ENCODE measurements at places on chromosomes 12 and 14. TPM values are rescaled to one million over a fixed set of nuclear protein-coding genes. Genes with fewer than 3 reads are reported as not detected.

DNA sequence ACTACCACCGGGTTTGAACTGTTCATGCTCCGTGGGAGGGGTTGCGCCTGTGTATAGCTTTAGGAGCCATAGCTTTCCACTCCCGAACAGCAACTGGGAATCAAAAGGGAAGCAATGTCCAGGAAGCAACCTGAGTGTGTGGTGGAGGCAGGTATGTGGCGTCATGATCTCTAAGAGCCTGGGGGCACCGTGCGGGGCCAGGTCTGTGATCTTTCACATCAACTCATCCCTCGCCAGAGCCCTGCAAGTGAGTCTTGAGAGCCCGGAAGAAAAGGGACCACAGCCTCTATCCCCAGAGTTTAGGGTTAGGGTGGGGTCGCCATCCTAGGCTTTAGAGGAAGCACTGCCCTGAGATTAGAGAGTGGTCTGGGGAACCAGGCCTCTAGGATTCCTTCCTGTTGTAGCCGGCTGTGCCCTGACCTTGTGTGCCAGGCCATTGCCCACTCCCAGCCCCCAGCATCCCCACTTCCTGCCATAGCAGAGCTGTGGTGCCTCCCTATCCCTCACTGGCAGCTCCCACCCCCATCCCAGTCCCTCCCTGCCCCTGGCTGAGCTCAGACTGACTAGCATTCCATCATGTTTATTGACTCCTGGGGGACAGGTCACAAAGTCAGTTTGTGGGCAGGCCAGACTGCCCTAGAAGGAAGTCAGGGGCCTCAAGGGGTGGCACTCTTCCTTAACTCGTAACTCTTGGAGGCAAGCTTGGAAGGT, 745 bp upstream of the ADCY4 start:
- no peak for DNase-seq

- no peak for DNase-seq
Measured at GRCh38 chr14:78308079-78308478, 137.9 kb downstream of the NRXN3 start.

BEST3 gene
- total RNA-seq: 0.13 TPM

CPNE6 gene
- total RNA-seq: 0.39 TPM

GPD1 gene
- 38.8 TPM for total RNA-seq

C12orf75 gene
- total RNA-seq: 17.1 TPM

- no peak for DNase-seq
Measured at GRCh38 chr14:97415907-97416306, 618.7 kb downstream of the VRK1 start.

GRCh38 chr12:51729331-51729730, 119.2 kb downstream of the FIGNL2 start:
- no peak for DNase-seq

DNA sequence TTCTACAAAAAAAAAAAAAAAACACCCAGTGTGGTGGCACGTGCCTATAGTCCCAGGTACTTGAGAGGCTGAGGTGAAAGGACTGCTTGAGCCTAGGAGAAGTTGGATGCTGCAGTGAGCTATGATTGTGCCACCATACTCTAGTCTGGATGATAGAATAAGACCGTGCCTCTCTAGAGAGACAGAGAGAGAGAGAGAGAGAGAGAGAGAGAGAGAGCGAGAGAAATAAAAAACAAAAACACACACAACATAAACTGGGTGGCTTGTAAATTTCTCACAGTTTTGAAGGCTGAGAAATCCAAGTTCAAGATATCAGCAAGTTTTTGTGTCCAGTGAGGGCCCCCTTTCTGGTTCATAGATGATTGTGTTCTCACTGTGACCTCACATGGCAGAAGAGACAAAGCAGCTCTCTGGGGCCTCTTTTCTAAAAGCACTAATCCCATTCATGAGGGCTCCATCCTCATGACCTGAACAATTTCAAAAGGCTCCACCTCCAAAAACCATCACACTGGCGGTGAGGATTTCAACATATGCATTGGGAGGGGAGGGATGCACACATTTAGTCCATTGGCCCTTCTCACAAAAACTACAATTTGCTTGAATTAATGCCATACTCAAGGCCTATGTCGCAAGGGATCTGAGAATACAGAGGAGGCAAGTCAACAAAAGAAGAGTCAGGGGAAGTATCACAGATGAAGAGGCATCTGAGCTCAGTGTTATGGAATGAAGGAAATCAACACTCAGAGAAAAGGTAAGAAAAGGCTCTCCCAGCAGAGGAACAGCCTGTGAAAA, 94.9 kb downstream of the PPM1H start:
- DNase-seq: no peak
